ENCODE measurements at places on chromosomes 6 and 20. TPM values are rescaled to one million over a fixed set of nuclear protein-coding genes. Genes with fewer than 3 reads are reported as not detected.

GRCh38 chr6:117174835-117175360, 90.5 kb upstream of the VGLL2 start:
- H3K27ac ChIP-seq, result no peak overlapping the region
- no peak overlapping the region for H3K4me3 ChIP-seq
- no peak for DNase-seq
- no peaks in the 10 kb centered on the region for H3K27me3 ChIP-seq

DNA sequence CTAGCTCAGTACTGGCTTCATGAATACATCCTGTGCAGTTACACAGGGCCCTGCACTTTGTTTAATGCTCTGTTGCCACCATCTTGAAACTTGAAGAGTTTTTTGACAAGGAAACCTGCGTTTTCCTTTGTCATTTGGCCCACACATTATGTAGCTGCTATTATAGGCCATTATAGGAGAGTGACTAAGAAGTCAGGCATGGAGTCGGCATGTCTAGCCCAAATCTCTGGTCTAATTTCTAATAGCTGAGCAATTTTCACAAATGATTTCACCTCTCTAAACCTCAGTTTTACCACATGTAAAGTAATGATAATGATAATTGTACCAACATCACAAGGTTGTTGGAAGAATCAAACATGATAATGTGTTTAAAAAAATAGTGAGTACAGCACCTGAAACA, 67.1 kb upstream of the MYLIP start:
- H3K27me3 ChIP-seq, result no peaks in the 10 kb centered on the region
- DNase-seq, result no peak
- no peak overlapping the region for H3K4me3 ChIP-seq
- H3K36me3 ChIP-seq, result no peaks in the 10 kb centered on the region

GRCh38 chr6:68087399-68088133, 547.5 kb upstream of the ADGRB3 start:
- no peak for DNase-seq
- no peaks in the 10 kb centered on the region for H3K4me1 ChIP-seq
- H3K4me3 ChIP-seq, result no peak overlapping the region
- no peaks in the 10 kb centered on the region for H3K27me3 ChIP-seq
- H3K27ac ChIP-seq, result no peak overlapping the region
- H3K36me3 ChIP-seq, result no peaks in the 10 kb centered on the region

GRCh38 chr6:15272562-15272961, 26.7 kb downstream of the JARID2 start:
- H3K27me3 ChIP-seq, result no peaks in the 10 kb centered on the region
- no peak overlapping the region for H3K4me3 ChIP-seq
- peaks cover 42% of the 10 kb centered on the region for H3K4me1 ChIP-seq
- H3K27ac ChIP-seq, result no peak overlapping the region

DNA sequence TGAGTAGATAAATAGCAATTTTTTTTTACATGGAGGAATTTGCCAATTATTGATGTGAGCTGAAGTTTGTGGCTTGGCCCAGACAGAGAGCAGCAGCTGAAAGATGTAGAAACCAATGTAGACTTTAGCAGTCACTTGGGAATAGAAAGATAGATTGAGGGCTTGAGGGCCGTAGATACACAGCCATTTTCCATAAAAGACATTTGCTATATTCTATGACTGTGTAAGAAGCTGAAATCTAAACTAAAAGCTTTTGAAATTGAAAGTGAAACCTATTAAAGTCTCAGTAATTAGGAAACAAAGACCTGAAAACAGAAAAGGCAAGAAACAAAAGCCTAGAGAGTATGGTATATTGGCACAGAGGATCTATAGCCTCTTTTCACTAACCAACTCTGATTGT, 332.7 kb downstream of the CENPW start:
- H3K27me3 ChIP-seq, result no peaks in the 10 kb centered on the region
- no peak overlapping the region for H3K27ac ChIP-seq
- H3K36me3 ChIP-seq, result no peaks in the 10 kb centered on the region
- DNase-seq, result no peak
- H3K4me1 ChIP-seq, result no peaks in the 10 kb centered on the region
- no peak overlapping the region for H3K4me3 ChIP-seq

- peaks cover 16% of the 10 kb centered on the region for H3K4me1 ChIP-seq
- DNase-seq, result peak; percentile 82
- H3K27me3 ChIP-seq, result peaks cover 7% of the 10 kb centered on the region
- H3K36me3 ChIP-seq, result no peaks in the 10 kb centered on the region
- peak within 1 kb of the TSS; percentile 52 for H3K4me3 ChIP-seq
Measured at GRCh38 chr20:44651684-44652423, at the start of gene ADA. Gene ADA (minus strand): TSS chr20:44651699. CDS start chr20:44651607, 92 bp downstream.

DNA sequence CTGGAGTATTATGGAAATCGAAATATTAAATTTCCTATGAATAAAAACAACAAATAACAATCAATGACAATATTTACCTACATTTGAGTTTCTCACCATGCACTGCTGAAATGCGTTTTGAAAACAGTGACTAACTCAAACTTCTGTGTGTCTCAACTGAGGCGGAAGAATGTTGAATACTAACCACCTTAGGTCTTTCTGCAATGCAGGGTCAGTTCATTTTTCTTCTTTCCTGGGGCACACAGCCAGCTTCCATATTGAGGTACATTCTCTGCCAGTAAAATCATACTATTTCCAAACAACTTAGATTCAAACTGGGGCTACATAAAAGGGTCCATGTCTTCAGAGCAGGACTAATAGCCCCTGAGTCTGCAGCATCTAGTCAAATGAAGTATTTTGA, 310.1 kb downstream of the UTRN start:
- DNase-seq, result no peak
- no peak overlapping the region for H3K4me3 ChIP-seq
- no peaks in the 10 kb centered on the region for H3K36me3 ChIP-seq
- H3K27me3 ChIP-seq, result no peaks in the 10 kb centered on the region
- no peaks in the 10 kb centered on the region for H3K4me1 ChIP-seq

DNA sequence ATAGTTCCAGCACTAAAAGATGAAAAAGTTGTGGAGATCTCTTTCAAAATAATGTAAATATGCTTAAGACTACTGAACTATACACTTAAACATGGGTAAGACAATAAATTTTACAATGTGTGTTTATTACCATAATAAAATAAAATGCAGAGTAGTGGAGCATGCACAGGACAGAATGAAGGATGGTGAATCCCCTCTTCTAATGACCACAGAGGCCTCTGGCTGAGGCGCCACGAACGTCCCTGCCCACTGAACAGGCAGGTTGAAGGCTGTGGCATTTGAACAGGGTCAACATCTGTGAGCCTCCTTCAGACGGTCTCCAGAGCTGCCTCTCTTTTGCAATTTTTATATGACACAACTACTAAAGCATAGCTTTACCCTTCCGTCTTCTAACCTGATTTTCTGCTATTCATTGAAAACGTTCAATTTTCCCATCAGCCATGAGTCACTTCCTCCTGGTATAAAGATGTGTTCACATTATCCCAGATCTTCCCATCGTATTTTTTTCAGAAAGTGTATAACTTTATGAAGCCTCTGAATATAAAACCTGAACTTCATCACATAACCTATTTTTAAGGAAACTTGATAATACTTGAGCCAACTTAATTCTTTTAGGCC, 37.8 kb downstream of the ADGRF4 start:
- no peak for DNase-seq
- H3K4me3 ChIP-seq, result no peak overlapping the region
- no peaks in the 10 kb centered on the region for H3K27me3 ChIP-seq
- H3K4me1 ChIP-seq, result peaks cover 16% of the 10 kb centered on the region
- no peaks in the 10 kb centered on the region for H3K36me3 ChIP-seq

DNA sequence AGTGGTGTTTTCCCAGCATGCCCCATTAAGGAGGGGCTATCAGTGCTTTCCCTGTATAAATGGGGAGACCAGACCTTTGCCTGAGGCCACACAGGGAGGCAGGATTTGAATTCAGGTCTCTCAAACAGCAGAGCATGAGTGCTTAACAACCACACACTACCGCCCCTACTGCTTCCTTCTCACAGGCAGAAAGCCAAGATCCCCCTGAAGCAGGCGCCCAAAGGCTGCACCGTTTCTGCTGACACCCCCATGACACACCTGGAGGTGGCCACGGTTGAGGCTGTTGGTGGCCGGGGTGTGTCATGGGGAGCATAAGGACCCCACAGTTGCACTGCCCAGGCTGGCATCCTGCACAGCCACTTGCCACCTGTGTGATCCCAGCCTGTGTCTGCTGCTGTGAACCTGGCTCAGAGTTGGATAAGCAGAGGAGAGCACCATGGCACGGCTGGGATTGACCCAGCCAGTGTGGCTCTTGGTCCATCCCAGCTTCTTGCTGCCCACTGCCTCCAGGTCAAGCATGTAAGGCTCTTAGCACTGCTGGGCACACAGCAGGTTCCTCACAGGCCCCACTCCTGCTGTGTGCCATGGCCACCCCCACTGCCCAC, 28.3 kb downstream of the PCK1 start:
- no peaks in the 10 kb centered on the region for H3K27me3 ChIP-seq
- H3K27ac ChIP-seq, result no peak overlapping the region
- DNase-seq, result no peak
- no peak overlapping the region for H3K4me3 ChIP-seq
- H3K36me3 ChIP-seq, result no peaks in the 10 kb centered on the region

DNA sequence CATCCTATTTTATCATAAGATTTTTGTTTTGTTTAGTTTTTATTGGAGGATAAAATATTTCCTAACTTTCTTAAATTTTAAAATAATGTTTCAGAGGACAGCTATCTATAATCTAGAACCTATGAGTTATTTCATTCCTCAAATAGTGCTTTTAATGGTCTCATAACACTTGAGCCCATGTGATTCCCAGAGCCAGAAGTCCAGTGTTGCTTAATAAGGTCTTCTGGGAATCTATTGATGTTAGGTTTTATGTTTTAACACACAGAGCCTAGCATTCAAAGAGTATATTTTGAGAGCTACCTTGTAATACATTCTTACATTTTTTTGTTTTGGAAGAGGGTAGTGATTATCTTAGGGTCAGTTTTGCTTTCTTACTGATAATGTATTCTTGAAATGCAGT, 200.2 kb downstream of the CENPW start:
- H3K27me3 ChIP-seq, result no peaks in the 10 kb centered on the region
- H3K36me3 ChIP-seq, result no peaks in the 10 kb centered on the region
- H3K4me1 ChIP-seq, result no peaks in the 10 kb centered on the region
- H3K27ac ChIP-seq, result no peak overlapping the region
- H3K4me3 ChIP-seq, result no peak overlapping the region

- no peak for DNase-seq
- H3K4me1 ChIP-seq, result no peaks in the 10 kb centered on the region
- no peaks in the 10 kb centered on the region for H3K36me3 ChIP-seq
- no peaks in the 10 kb centered on the region for H3K27me3 ChIP-seq
- H3K27ac ChIP-seq, result no peak overlapping the region
- no peak overlapping the region for H3K4me3 ChIP-seq
Measured at GRCh38 chr6:92864966-92865555, 554.3 kb downstream of the EPHA7 start.

- H3K4me3 ChIP-seq, result no peak overlapping the region
- H3K4me1 ChIP-seq, result peaks cover 3% of the 10 kb centered on the region
- no peak for DNase-seq
- H3K36me3 ChIP-seq, result no peaks in the 10 kb centered on the region
- H3K27ac ChIP-seq, result no peak overlapping the region
Measured at GRCh38 chr6:228881-229651, 63.2 kb upstream of the DUSP22 start.

- no peaks in the 10 kb centered on the region for H3K27me3 ChIP-seq
- H3K27ac ChIP-seq, result no peak overlapping the region
- H3K4me1 ChIP-seq, result no peaks in the 10 kb centered on the region
- peaks cover 9% of the 10 kb centered on the region for H3K36me3 ChIP-seq
- no peak for DNase-seq
Measured at GRCh38 chr6:83168556-83168955, 24.5 kb downstream of the PGM3 start.

DNA sequence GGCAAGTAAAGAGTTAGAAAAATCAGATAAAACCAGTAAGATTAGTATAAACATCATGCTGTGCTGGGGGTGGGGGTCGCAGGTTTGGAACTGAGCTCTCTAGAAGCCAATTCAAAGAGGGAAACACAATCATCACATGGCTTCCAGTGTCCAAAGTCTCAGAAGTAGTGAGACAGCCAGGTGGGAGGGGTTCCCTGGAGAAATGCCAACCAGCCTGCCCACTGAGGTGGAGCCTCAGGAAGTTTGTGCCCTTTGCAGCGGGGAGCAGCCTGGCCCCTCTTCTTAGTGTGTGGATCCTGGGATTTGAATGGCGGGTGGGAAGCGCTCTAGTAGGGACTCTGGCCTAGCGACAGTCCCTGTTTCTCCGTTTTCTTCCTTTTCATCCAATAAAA, 21.4 kb downstream of the C6orf15 start:
- no peak overlapping the region for H3K4me3 ChIP-seq
- no peaks in the 10 kb centered on the region for H3K36me3 ChIP-seq
- DNase-seq, result no peak
- no peaks in the 10 kb centered on the region for H3K27me3 ChIP-seq

GRCh38 chr20:50724851-50725723, 6.3 kb upstream of the PARD6B start:
- H3K36me3 ChIP-seq, result no peaks in the 10 kb centered on the region
- peaks cover 11% of the 10 kb centered on the region for H3K4me1 ChIP-seq

DNA sequence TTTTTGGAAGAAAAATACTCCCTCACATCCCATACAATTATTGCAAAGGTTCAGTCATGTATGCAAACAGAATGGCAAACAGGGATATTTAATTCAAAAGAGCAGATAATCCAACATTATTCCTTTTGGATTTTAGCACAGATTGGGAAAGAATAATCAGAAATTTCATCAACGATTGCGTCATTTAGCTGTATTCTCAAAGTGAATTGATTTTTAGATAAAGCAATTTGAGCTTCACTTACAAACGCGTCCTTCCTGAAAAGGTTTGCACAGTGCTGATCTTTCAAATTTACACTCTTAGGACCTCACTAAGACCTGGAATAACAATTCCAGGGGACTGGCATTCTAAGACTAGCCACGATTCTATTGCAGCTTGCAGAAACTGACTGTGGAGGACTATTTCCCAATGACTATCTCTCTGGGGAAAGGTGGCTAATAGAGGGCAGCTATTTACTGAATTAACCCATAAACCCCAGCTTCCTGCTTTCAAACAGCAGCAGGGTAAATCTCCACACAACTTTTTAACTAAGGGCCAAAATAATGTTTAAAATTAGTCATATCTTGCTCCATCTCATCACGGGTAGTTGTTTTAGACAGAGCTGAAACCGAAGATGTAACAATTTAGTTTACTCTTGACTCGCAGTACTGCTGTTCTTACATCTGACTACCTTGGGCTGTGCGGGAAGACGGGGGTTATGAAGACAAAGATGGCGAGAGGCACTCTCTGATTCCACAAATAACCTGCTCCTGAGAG, 131.2 kb upstream of the FAM184A start:
- no peaks in the 10 kb centered on the region for H3K4me1 ChIP-seq
- no peaks in the 10 kb centered on the region for H3K36me3 ChIP-seq
- DNase-seq, result no peak
- H3K27ac ChIP-seq, result no peak overlapping the region
- H3K27me3 ChIP-seq, result no peaks in the 10 kb centered on the region
- no peak overlapping the region for H3K4me3 ChIP-seq

- no peak for DNase-seq
- no peaks in the 10 kb centered on the region for H3K27me3 ChIP-seq
- no peak overlapping the region for H3K27ac ChIP-seq
- no peaks in the 10 kb centered on the region for H3K4me1 ChIP-seq
- no peak overlapping the region for H3K4me3 ChIP-seq
- H3K36me3 ChIP-seq, result peaks cover 18% of the 10 kb centered on the region
Measured at GRCh38 chr6:136365776-136366354, 76.2 kb upstream of the BCLAF1 start.

The ID4 gene
- 8.3 TPM for total RNA-seq

The OXT gene
- total RNA-seq, result not detected

The GPANK1 gene
- 24.5 TPM for total RNA-seq

The PRR18 gene
- 0.23 TPM for total RNA-seq

The IP6K3 gene
- 0.22 TPM for total RNA-seq
